ENCODE measurements at places on chromosomes 7 and 10.

- DNase-seq, result no peak
These were observed 441 bp downstream of the FZD8 start for GRCh38 chr10:35641676-35642034.

- peak; percentile 58 for DNase-seq
These were observed 42.4 kb upstream of the FAM20C start for GRCh38 chr7:149791-150636.

GRCh38 chr7:137482466-137482865 is 138.9 kb upstream of the PTN start:
- no peak for DNase-seq

GRCh38 chr10:89269433-89270152 is 18.0 kb upstream of the LIPA start:
- no peak for DNase-seq

DNA sequence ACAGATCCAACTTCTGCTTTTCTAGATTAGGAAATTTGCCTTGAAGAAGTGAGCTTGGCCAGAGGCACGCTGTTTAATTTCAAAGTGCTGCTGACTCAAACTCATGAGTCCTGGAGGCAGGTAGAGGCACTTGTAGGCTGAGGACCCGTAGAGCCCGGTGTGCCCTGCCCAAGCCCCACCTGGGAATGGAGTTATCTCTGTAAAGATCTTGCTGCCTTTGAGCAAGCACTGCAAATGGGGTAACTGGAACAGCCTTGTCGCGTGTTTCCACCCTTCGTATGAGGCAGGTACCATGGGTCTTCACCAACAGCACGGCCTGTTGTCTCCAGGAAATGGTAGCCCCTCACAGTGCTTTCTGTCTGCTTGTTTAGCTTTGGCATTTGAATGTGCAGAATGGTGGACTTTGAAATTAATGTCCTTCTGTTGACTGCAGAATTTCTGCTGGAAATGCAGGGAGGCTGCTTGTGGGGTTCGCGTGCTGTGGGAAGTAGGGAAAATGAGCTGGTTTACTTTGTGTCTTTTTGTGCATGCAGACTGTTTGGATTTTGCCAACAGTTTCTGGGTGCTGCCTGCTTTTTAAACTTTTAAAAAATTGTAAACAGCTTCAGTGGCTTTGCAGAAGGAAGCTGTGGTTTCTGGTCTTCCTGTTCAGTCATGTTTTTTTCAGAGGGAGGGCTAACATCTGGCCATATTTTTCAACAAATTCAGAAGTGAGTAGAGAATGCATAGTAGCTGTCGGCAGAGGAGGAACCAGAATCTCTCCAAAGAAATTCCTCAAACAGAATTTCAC is 27.2 kb downstream of the CCM2 start:
- DNase-seq, result no peak

DNA sequence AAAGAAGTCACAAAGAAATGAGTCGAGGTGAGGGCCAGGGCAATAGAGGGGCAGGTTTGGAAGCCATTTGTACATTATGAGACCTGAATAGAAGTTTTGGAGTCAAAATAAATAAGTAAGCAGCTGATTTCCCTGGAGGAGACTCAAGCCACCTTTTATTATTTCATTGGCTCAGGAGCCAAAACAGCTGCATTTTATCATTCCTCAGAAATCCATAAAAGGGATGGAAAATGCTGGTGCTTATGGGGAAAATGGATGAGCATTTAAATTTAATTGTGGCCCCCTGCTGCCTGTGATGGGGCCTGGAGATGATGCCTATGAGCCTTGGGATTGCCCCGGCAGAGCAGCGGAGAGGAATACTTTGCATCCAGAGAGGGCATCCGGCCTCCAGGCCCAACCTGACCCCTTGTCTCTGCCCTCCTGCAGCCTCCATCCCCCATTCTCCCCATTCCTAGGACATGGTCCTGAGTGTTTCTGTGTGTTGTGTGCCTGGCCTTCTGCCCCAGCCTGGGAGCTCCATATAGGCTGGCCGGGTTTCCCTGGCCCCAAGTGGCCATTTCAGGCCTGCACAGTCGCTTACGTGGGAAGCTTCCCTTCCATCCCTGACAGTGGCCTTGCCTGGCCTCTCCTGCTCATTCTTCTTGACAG is 296.8 kb upstream of the ZMIZ1 start:
- DNase-seq, result no peak

DNA sequence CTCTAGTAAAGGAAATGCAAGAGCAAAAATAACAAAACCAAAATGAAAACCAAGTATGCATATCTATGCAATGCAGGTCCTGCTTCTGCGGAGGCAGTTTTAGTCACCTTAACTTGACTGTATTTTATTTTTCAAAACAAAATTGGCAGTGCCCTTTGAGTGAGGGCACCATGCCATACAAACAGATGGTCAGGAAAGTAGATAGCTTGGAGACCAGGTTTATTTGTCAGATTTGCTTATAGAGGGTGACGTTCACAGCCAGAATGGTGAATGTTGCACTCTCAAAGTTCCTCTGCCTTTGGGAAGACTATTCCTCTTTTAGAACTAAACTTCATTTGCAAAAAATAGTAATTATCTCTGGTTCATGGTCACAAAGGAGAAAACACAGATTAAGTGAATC is 801.9 kb downstream of the ANKRD7 start:
- DNase-seq, result no peak

DNA sequence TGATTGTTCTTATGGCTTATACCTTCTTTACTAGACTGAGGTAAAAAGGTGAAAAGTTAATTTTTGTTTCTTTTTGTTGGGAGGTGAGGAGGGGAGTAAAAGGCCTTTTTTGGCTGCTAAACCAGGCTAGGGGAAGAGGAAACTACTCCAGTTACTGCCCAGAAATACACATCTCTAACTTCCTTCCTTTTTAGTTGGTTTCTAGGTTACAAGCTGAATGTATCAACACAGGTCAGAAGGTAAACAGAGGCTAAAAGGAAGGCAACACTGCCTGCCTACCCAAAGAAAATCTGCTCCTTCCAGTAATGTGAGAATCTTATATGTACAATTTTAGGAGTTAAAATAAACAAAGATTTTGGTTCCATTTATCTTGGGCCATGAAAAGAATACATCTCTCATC is 140.4 kb downstream of the NRBF2 start:
- DNase-seq, result no peak

DNA sequence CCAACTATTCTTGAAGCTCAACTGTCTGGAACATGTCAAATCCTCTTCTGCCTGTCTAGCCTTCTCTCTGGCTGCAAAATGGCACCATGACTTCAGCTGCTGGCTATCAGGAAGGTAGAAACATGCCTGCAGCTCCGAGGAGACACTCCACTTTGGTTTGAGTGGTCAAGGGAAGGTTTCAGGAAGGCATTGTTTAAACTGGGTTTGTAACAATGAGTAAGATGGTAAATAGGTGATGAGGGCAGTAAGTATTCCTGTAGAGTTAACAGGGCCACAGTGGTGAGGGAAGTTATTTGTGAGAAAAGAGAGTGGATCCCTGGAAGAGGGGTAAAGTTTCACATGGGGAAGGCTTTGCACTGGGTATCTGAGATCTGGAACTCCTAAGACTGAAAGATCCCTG is 231.5 kb downstream of the ABCA13 start:
- no peak for DNase-seq

DNA sequence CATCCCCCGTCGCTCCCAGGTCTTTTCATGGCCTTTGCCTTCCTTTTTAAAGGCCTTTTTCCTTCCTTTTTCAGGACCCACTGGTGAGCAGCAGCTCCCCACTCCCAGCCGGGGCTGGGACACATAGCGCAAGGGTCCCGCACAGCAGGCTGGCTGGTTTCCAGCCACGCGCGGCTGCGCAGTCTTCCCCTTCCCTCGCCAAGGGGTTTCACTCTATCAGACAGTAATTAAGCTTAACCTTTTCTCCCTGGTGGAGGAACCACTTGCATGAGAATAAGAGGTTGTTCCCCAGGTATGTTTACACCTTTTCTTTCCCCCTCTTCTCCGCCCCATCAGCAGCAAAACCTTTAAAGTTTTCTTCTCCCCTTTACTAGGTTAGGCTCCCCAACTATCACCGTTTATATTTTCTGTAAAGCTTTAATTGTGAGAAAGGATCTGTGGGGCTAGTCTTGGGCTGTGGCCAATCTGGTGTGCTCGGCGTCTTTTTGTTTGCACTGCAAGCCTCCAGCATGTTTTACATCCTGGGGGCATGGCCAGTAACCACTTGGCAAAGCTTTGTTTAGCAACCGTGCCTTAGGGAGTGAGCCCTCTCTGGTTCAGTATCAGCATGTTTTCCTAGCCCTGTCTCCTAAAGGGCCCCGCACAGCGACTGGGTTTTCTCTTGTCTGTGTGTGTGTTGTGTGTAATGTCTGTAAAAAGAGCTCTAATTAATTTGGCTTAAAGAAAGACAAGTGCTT is 219.6 kb downstream of the PHF14 start:
- DNase-seq, result no peak

GRCh38 chr10:90204131-90204955 is 503.0 kb downstream of the KIF20B start:
- DNase-seq, result no peak

DNA sequence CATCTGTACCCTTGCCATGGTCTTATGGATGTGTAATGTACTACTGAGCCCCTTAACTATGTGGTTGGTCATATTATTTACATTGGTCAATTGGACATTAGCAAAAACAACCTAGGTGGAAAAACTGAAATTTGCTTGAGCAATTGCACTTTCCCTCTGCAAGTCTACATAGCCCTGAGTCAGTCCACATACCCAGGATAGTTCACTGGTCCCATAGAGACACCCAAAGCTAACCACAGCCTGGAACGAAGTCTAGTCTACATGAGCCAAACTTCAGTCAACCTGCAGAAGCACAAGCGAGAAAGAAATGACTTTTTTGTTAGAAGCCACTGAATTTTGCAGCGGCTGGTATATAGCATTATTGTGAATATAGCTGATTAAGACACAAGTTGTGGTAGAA is 37.6 kb upstream of the COL1A2 start:
- no peak for DNase-seq

- DNase-seq, result no peak
These were observed 181.7 kb downstream of the PLXNA4 start for GRCh38 chr7:132394283-132395198.

GRCh38 chr10:2476812-2477553 is 590.4 kb upstream of the PFKP start:
- no peak for DNase-seq

DNA sequence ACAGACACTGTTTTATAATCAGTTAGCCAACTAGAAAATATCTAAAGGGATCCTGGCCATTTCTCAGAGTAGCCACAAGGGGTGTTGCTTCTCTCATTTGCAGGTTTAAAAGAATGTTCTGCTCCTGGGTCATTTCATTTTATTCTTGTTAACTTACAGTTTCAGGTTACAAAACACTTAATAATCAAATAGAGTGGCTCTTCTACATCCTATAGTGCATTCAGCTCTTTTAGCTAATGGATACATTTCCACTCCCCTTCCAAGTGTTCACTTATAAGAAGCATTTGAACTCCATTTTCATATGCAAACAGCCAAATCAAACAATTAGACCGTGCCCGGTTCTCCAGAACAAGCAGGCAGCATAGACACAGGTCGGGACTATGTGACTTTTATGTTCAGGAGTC is 117.5 kb downstream of the TRIL start:
- DNase-seq, result no peak

- peak; percentile 27 for DNase-seq
These were observed 106.3 kb downstream of the ATXN7L1 start for GRCh38 chr7:105769901-105770628.

DNA sequence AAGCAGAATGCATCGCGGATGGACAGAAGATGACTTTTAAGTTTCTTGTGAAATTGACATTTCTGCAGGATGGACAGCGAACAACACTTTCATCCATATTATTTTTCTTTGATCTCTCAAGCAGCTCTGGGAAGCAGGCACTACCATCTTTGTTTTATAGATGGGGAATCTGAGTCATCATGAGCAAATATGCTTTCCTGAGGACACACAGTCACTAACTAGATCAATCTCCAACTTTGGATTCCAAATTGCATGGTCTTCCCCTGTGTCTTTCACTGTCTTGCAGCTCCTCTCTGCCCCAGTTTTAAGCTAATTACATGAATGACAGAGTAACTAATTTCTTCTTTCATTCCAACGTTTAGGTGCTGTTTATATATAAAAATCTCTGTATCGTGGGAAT is 201.5 kb downstream of the ADAM12 start:
- DNase-seq, result no peak

- no peak for DNase-seq
These were observed 27.4 kb downstream of the LAMB4 start for GRCh38 chr7:108102671-108103312.

- peak; percentile 56 for DNase-seq
These were observed 48.5 kb upstream of the SLC29A3 start for GRCh38 chr10:71270301-71271220.

GRCh38 chr10:55466806-55467504 is 665.9 kb upstream of the PCDH15 start:
- DNase-seq, result no peak

DNA sequence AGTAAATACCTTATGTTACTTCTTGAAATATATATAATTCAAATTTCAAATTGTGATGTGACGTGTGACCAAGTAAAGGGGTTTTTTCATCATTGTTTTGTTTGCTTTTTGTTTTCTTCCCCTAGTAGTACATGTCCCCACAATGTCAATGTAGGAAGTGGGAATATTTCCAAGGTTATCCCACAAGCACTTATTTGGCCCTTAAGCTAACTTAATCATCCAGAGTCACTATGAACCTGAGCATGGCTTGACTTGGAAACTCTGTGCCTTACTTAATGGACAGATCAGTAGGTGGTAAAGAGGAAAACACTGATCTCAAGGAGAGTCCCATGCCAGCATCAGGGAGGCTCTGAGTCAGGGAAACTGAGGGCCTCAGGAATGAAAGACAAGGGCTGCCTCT is 569.3 kb upstream of the IGFBP3 start:
- DNase-seq, result no peak

DNA sequence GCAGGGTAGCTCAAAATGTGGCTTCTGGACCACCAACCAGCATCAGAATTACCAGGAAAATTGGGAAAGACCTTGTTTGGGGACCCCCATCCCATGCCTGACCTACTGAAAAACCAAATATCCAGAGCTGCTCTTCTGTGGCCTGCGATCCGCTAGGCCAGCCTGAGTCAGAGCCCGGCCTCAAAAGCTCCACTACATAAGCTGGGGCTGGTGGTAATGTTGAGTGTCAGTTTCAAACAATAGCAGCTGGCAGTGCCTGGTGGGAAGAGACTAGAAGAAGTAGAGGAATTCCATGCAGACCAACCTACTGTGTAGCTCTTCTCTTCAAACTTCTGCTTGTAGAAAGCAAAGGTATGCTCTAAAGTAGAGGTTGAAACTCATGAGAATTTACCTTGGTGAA is 52.0 kb downstream of the KLRG2 start:
- DNase-seq, result no peak

Measured in activated CD4-positive, alpha-beta T cell treated with anti-CD3 and anti-CD28 coated beads for 48 hours (primary cell).